ENCODE measurements at places on chromosomes 7 and 10. TPM values are rescaled to one million over a fixed set of nuclear protein-coding genes. Genes with fewer than 3 reads are reported as not detected.

DNA sequence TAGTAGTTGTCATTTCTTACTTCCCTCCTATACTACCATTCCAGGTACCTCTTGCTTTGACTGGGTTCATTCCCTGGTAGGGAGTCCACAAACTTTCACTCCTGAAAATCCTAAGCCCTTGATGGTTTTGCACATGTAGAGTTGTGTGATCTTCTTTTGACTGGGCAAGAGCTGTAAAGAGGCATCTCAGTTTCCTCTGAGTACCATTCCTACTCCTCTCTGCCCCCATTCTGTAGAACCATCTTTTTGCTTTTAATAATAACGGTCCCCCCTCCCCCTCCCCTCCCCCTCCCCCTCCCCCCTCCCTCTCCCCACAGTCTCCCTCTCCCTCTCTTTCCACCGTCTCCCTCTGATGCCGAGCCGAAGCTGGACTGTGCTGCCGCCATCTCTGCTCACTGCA is 16.4 kb downstream of the GARIN1A start:
- DNase-seq = no peak

GRCh38 chr7:50307368-50308032 is 3.0 kb downstream of the IKZF1 start:
- DNase-seq = peak; percentile 71

- DNase-seq = no peak
These were observed 102.3 kb downstream of the TBXAS1 start for GRCh38 chr7:139931190-139931934.

- no peak for DNase-seq
These were observed 3.5 kb downstream of the GLCCI1 start for GRCh38 chr7:7972128-7972527.

GRCh38 chr10:113022265-113022664 is 72.2 kb downstream of the TCF7L2 start:
- no peak for DNase-seq

DNA sequence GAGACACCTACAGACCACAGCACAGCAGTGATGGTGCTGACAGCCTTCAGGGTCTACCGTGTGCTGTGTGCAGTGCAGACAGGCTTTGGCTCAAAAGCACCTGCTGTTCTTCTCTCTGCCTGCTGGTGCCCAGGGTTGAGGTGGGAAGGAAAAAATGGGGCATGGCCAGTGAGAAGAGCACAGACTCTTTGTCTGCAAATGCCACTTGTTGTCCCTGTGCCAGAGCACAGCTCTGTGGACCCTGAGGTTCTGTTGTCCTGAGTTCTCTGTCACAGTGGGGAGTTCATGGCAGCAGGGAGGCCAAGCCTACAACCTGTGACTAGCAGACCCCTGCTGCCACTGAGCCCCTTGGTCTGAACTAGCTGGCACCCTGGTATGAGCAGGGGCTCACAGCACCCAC is 376.7 kb downstream of the GLRX3 start:
- no peak for DNase-seq

- DNase-seq = peak; percentile 34
These were observed 14.6 kb downstream of the CHST12 start for GRCh38 chr7:2417981-2418481.

DNA sequence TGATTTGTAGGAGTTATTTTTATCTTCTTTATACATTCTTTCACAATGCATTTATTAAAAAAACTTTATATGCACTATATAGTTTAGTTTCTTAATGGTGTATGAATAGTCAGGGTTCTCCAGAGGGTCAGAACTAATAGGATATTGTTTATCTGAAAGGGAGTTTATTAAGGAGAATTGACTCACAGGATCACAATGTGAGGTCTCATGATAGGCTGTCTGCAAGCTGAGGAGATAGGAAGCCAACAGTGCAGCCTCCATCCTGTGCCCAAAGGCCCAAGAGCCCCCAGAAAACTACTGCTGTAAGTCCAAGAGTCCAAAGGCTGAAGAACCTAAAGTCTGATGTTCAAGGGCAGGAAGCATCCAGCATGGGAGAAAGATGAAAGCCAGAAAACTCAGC is 192.8 kb upstream of the AHR start:
- DNase-seq = no peak

DNA sequence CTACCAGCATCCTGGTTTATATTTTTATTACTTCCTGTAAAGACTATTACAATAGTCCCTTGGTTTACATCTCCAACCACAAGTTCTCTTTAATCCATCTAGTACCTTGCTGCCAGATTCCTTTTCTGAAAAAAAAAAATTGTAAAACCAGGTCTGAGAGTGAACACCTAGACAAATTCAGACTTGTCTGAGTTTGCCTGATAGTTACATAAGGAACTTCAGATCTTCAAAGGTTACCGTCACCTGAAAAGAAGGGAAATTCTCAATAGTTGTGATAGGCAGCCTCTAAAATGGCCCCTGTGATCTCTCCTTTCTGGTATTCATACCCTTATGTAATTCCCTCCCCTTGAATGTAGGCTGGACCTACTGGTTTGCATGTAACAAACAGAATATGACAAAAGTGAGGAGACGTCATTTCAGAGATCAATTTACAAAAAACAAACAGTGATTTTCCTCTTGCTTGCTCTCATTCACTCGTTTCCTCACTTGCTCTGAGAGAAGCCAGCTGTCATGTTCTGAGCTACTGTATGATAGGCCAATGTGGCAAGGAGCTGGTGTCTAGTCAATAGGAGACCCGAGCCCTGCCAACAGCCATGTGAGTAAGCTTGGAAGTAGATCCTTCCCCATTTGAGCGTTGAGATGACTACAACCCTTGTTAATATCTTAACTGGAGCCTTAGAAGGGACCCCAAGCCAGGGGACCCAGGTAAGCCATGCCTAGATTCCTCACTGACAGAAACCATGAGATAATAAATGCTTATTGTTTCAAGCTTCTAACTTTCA is 110.9 kb upstream of the LSM8 start:
- no peak for DNase-seq

GRCh38 chr10:88413412-88413811 is 169.7 kb downstream of the RNLS start:
- DNase-seq = no peak

DNA sequence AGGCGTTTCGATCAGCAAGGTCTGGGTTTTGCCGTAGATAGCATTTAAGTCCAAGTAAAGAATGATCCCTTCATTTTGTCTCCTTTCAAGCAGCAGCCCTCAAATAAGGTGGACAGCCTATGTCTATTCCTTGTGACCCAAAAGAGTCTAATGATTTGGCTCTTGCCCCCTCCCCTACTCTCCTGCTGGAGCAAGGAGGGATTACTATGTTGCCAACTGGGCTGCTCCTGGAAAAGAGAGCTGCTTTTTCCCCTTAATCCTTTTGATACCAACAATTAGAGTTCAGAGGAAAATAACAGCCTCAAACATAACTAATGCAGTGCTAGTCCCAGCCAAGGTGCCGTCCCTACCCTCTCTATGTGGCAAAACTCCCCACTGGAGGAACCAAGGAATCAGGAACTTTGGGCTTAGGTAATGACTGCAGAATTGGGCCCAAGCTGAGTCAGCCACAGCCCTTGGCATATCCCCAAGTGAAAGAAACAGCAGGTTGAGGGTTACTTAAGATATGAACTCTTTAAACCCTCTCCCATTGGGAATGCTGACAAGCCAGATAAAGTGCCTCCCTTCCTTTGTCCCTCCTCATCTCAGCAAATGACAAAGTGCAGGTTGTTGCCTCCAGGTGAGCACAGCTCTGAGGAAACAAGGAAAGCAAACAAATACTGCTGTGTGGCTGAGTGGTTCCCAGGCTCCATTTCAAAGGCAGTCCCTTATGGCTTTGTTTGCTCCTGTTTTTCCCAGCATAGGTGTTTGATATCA is 643.7 kb downstream of the INHBA start:
- DNase-seq = no peak

GRCh38 chr7:139453673-139454321 is 29.7 kb downstream of the KLRG2 start:
- DNase-seq = no peak

- DNase-seq = no peak
These were observed 95.0 kb downstream of the UBE3C start for GRCh38 chr7:157233677-157234076.

- DNase-seq = no peak
These were observed 98.7 kb downstream of the NOC3L start for GRCh38 chr10:94264085-94264484.

DNA sequence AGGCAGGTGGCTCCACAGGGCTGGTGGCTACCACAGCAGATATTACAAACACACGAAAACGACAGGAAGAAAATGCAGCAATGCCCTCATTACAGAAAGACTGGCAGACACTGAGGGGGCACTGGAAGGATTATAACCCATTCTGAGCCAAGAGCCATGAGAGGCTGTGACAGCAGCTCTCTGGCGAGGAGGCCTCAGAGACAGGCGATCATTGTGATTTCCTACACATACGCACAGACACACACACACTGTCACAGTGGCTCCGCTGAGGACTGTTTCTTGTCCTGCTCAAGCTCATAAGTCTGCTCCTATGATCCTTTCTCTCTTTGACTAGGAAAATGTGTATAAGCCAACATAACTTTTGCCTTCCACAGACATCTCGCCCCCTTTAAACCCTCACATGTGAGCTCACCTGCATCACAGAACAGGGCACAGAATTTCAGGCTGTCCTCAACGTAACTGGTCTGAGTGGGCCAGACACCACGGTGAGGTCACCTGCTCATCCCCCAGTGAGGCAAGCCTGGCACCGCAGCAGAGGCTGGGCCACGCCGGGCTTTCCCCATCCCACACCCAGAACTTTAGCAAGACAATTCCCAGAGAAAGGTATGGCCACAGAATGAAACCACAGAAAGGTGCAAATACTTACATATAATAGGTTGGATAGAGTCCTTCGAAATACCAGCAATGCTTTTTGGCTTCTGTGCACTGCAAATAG is 51.7 kb downstream of the VOPP1 start:
- DNase-seq = no peak

The HOXA3 gene
- total RNA-seq = not detected

The WEE2 gene
- total RNA-seq = not detected

The VIPR2 gene
- total RNA-seq = 0.26 TPM

The CCDC146 gene
- 0.96 TPM for total RNA-seq

The IL6 gene
- 9.3 TPM for total RNA-seq

The EBLN1 gene
- total RNA-seq = not detected
